ENCODE measurements at places on chromosomes 2 and 18.
A peak's percentile ranks its signal among the peaks of the same experiment; 100 is the strongest.

DNA sequence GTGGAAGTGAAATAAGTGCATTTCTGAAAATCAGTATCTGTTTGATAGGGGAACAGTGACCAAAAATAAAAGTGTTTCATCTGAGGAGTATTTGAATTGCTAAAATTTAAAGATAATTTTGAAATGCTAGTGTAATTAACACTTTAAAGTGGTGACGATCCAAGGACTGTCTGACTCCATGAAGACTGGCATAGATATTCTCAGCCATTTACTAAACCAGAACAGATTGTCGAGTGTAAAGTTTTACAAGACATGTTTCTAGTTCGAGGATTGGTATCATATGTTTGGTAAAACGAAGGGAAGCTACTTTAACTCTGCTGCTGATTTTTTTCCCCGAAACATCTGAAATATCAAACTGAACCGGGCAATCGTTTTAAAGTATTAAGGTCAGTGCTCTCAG, 417.9 kb downstream of the EPHA4 start:
- no peak for DNase-seq

- no peak for DNase-seq
These were observed 283.3 kb downstream of the AGPS start for GRCh38 chr2:177675825-177676224.

DNA sequence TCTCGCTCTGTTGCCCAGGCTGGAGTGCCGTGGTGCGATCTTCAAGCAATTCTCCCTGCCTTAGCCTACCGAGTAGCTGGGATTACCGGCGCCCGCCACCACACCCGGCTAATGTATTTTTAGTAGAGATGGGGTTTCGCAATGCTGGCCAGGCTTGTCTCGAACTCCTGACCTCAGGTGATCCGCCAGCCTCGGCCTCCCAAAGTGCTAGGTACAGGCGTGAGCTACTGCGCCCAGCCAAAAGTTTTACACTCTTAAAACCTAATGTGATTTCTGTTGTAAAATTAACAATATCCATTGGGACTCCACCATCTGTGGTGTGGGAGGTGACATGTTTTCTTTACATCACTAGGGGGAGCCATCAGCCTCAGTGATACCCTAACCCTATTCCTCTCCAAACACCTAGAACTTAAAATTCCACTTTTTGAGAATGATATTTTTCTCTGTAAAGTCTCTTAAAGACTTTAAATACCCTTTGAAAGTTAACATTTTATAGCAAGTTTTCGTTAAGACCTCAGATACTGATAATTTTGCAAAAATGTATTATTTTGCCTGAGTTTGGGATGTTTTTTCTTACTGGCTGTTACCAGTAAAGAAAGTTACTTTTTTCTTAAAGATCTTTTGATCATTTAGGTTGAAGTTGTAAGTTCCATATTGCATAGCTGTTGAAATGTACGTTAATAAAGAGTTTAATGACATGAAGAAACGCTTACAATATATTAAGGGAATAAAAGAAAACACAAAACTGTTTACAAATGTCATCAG, 11.6 kb upstream of the EIF2AK2 start:
- DNase-seq, result peak; percentile 17

DNA sequence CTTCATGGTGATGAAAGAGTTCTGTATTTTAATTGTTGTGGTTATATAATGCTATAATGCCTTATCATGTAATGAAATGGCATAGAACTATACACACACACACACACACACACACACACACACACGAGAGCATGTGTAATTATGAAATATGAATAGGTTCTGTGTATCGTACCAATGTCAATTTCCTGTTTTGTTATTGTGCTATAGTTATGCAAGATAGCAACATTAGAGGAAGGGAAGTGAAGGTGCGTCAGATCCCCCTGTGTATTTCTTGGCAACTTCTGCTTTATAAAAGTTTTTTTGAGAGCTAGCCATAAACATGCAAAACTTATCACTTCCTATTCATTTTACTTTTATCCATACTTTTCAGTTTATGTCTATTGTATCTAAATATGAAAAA, 60.7 kb upstream of the ARHGAP15 start:
- no peak for DNase-seq

- no peak for DNase-seq
These were observed 128.3 kb upstream of the MMADHC start for GRCh38 chr2:149715894-149716293.

DNA sequence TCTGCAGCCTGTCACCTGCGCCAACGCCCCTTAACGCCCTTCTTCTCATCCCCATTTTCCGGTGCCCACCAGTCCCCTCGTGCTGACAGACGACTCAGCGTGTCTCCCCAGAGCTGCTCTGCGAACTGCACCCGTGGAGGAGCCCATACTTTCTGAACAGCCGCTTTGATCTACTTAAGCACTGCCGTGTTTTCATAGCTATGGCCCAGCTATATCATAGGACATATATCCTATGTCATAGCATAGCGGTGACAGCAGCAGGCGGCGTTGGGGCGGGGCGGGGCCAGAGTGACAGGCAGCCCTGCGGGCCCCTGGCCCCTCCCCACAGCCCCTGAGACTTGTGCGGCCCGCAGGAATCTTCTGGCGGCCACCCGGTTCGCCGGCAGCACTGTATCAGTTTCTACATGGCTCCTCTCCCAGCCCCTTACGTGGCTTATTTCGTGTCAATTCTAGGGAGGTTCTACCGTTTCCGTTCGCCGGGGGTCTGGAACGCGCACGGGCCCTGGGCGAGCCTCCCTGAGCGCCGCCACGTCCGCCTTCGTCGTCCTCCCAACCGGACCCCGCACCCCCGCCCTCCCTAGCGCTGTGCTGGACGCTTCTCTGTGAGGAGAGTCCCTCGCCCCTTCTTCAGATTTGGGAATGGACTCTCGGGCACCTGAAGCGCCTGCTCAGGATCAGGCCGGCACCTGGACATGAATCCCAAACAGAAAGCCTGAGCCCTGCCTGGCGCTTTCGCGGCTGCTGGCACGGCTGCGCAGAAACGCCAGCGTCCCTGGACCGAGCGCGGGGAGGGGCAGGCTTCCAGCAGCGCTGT, 35.4 kb downstream of the PTPN18 start:
- DNase-seq, result peak; percentile 93

- DNase-seq, result no peak
These were observed 60.8 kb downstream of the KYNU start for GRCh38 chr2:142938240-142938639.

- DNase-seq, result no peak
These were observed at the start of gene KIF1A for GRCh38 chr2:240819858-240820606. TSS of gene KIF1A (minus strand) at chr2:240820219. CDS start at chr2:240797752, 22,467 bp downstream.
